SJSA1 (cell line): ENCODE measurements at places on chromosomes 6 and 20.

- H3K27ac ChIP-seq = no peak overlapping the region
- no peaks in the 10 kb centered on the region for H3K27me3 ChIP-seq
- H3K4me3 ChIP-seq = no peak overlapping the region
- DNase-seq = no peak
These were observed 7.7 kb downstream of the KIF3B start for GRCh38 chr20:32285082-32285620.

GRCh38 chr20:24632581-24632980 is 163.2 kb downstream of the SYNDIG1 start:
- H3K4me1 ChIP-seq = peaks cover 18% of the 10 kb centered on the region
- peak; percentile 10 for DNase-seq
- no peaks in the 10 kb centered on the region for H3K27me3 ChIP-seq
- no peaks in the 10 kb centered on the region for H3K36me3 ChIP-seq

DNA sequence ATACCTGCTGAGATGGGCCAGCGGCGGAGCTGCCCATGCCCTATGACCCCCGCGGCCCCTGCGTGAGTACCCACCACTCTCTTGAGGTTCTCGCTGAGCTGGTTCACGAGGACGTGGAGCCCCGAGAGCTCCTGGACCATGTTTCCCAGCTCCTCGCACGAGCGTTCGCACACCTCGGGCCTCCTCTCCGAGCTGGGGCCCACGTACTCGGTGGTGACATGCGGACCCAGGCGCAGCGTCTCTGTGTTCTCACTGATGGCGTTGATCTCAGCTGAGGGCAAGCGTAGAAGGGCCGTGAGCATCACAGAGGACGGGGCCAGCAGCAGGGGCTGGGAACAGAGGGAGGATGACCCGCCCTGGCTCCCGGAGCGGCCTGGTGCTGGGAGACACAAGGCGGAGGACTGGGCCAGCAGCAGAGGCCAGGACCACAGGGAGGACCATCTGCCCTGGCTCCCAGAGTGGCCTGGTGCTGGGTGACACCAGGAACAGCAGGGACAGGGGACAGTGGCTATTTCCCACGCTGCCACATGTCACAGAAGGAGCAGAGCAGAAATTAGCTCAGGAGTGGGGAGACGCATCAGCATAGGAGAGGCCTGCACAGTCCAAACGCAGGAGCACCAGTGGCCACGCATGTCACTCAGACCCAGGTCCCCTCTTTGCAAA is 11.8 kb downstream of the THBS2 start:
- no peak overlapping the region for H3K4me3 ChIP-seq
- H3K27ac ChIP-seq = no peak overlapping the region
- H3K4me1 ChIP-seq = no peaks in the 10 kb centered on the region
- DNase-seq = no peak
- no peaks in the 10 kb centered on the region for H3K27me3 ChIP-seq

GRCh38 chr6:133741375-133741861 is 147.5 kb upstream of the TCF21 start:
- peaks cover 21% of the 10 kb centered on the region for H3K4me1 ChIP-seq
- no peaks in the 10 kb centered on the region for H3K27me3 ChIP-seq
- H3K36me3 ChIP-seq = no peaks in the 10 kb centered on the region
- peak overlapping the region; percentile 25; the same call in 1 of the 2 replicates for H3K27ac ChIP-seq

DNA sequence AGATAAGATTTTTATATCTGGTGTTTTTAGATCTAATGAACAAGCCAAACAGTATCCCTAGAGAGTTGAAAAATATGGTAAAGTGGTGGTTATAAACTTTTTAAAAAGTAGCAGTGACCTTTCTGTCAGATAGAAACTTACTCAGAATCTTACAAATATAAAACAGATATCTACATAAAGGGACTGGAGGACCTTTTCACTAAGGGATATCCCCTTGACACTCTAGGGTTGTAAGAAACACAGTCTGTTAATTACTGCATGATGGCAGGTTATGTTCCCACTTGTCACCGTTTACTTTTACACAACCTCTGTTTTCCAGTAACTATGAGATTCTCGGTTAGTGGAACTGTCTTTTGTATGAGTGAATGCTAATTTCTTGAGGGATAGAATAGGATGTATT is 11.5 kb downstream of the CFAP206 start:
- H3K4me1 ChIP-seq = no peaks in the 10 kb centered on the region
- H3K4me3 ChIP-seq = no peak overlapping the region
- H3K27ac ChIP-seq = no peak overlapping the region
- no peaks in the 10 kb centered on the region for H3K27me3 ChIP-seq
- no peaks in the 10 kb centered on the region for H3K36me3 ChIP-seq
- DNase-seq = no peak

DNA sequence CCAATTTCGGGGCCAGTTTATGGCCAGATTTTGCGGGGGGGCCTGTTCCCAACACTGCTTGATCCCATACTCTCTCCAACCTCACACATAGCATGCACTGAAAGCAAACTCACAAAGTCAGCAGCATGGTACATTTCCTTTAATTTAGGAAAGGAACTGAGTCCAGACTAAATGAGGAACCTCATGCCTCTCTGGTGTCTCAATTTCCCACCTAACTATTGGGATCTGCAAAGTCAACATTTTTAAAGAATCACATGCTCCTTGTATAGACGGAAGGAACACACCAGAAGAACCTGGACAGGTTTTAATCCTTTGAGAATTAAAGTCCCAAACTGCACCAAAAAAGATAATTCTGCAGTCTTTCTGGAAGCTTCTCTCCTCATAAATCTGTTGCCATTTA is 33.3 kb downstream of the FAM50B start:
- H3K27me3 ChIP-seq = no peaks in the 10 kb centered on the region
- no peak overlapping the region for H3K4me3 ChIP-seq
- no peaks in the 10 kb centered on the region for H3K36me3 ChIP-seq

- H3K4me1 ChIP-seq = peaks cover 68% of the 10 kb centered on the region
- H3K4me3 ChIP-seq = peak within 1 kb of the TSS; percentile 65
- peaks cover 40% of the 10 kb centered on the region for H3K36me3 ChIP-seq
- no peaks in the 10 kb centered on the region for H3K27me3 ChIP-seq
These were observed at the start of gene PPP1R18 for GRCh38 chr6:30686009-30686907. Gene PPP1R18, minus strand, starts transcription at chr6:30686645. Its CDS starts 627 bp downstream, at chr6:30686018.
